NCI-H1694 (cell line): ENCODE measurements at places on chromosomes 3 and 15.

DNA sequence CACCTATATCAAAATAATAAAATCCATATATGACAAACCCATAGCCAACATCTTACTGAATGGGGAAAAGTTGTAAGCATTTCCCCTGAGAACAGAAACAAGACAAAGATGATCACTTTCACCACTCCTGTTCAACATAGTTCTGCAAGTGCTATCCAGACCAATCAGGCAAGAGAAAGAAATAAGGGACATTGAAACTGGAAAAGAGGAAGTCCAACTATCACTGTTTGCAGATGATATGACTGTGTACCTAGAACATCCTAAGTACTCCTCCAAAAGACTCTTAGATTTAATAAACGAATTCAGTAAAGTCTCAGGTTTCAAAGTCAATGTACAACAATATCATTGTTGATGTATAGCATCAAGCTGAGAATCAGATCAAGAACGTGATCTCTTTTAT, 35.6 kb upstream of the FGF7 start:
- DNase-seq, result no peak

- DNase-seq, result no peak
Measured at GRCh38 chr3:69490235-69490634, 104.3 kb upstream of the FRMD4B start.

DNA sequence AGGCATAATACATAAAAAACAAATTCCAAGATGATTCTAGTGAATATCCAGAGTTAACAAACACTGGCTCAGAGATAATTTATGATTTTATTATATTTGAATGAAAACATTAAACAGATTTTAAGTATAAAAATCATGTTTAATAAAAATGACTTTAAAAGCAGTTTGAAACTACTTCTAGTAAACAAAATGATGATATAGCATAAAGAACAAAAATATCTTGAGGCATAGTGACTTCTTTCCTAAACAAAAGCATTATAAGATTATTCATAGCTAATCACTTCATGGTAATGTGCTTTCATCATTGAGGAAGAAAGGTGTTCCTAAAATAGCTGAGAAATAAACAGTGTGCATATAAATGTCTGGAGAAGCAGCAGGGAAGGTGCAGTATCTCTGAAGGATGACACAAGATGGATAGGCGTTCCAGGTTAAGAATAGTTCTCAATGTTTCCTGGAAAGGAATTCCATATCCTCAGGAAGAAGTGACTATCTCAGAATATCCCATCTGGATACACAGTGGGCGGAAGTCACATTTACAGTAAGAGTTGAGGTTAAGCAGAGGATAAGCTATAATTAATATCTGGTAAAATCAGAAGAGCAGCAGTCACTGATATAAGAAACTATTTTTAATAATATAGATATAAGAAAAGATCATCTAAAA, 456.6 kb downstream of the MECOM start:
- no peak for DNase-seq

DNA sequence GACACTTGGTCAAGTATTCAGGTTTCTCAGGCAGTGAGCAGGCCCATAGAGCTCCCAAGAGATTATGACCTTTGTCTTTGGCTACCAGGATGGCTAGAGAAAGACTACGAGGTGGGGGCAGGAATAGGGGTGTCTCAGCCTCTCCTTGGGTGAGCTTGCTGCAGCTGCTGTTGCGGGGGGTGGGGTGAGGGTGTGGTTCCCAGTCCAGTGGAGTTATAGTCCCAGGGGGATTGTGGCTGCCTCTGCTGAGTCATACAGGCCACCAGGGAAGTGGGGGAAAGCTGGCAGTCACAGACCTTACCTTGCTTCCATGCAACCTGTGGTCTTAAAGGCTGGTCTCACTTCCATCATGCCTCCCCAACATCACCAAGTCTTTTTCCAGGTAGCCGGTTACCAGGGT, 31.7 kb downstream of the ATP2C1 start:
- DNase-seq, result no peak

- DNase-seq, result no peak
Measured at GRCh38 chr15:26842391-26842790, 24.5 kb upstream of the GABRA5 start.

- DNase-seq, result no peak
Measured at GRCh38 chr3:40020689-40021088, 211.3 kb downstream of the MYRIP start.

DNA sequence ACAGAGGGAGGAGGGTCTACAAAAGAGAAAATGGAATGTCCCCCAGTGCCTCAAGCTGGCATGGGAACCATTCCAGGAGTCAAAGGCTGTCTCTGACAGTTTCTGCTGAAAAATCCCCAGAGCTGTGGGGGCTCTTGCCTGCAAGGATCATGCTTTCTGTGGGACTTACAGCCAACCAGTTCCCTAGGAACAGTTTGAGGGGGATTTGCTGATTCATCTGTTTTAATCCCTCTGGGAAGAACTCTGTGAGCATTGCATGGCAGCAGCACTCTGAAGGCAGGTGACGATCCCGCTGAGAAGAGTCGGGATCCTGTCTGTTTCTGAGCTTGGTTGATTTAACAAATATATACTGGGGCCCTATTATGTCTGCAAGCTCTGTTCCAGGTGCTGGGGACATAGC, 176.0 kb downstream of the SSR3 start:
- DNase-seq, result no peak

DNA sequence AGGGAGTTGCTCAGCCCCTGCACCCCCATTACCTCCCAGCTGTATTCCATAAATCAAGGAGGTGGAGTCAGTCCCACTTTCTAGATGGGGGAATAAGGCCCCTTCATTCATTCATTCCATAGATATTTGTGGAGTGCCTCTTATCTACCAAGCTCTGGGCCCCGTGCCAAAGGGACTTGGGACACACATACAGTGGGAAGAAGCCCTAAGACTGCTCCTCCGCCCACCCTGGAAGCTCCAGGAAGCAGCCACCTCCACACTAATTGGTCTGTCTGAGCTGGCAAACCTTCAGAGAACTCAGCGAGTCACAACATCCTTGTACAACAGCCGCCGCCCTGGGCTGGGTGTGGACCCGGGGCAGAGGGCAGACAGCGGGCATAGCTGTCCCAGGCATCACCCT, 6.4 kb downstream of the STRA6 start:
- DNase-seq, result no peak

DNA sequence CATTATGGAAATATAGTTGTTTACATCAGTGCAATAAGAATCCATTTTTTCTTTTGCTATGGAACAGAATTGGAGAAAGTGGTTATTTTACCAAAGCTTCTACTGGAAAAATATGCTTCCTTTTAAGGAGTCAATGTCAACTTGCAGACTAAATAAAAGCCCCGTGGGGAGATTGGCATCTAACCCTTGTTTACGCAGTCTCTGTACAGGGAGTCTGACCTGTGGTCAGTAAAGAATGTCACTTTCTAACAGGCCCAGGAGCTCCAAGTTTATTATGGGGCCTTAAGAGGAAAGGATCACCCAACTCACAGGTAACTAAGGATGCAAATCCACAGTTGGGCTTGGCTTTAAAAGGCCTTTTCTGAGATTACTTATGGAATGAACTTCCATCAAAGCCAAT, 1751.2 kb downstream of the SI start:
- DNase-seq, result no peak

DNA sequence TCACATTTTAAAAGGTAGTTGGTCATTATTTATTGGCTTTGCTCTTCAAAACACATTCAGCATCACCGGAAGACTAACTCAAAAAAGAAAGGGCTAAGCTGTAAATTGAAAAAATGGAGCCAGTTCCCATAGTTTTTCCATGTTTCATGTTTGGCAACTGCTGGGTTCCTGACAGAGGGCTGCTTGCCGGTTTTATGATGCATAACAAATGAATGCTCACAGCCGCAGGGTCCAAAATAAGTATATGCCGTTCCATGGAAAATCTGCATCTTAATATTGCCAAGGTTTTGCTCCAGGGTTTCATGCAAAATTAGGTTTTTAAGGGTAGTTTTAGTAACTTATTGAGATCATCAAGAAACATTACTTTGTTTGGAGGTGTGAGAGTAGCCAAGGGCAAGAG, 15.8 kb downstream of the SLC12A1 start:
- peak; percentile 2 for DNase-seq

GRCh38 chr15:31274496-31275330, 51.9 kb upstream of the KLF13 start:
- DNase-seq, result no peak

GRCh38 chr3:12180218-12180617, 21.5 kb upstream of the TIMP4 start:
- no peak for DNase-seq

- DNase-seq, result peak; percentile 38
Measured at GRCh38 chr15:81184188-81184587, 12.5 kb upstream of the IL16 start.

GRCh38 chr15:73078722-73079121, 26.5 kb downstream of the NEO1 start:
- DNase-seq, result no peak

DNA sequence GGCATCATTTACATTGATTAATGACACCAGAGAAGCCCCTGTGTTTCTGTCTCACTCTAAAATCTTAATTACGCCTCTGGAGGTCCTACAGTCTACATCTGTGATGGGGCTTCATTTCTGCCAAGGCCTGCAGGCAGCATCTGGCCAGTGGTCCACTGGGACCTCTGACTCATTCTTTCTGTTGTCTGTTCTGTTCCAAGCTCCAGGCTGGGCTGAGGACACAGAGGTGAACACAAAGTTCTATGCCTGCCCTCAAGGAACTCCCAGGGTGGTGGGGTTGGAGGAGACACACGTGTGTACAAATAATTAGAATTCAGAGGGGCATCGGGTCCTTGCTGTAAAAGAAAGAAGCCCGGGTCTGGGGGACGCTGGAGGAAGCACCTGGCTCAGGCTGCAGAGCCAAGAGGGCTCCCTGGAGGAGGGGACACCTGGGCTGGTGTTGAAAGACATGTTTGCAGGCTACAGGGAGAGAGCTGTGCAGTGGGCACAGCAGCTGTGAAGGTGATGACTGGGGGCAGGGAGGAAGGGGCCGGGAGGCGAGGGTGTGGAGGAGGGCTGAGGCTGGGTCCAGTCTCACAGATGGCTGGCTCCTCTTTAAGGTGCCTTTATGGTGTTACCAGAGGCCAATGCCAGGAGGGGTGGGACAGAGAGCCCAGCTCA, 103.3 kb upstream of the PRR23E start:
- DNase-seq, result peak; percentile 21

GRCh38 chr15:47620960-47621681, 96.2 kb upstream of the SEMA6D start:
- no peak for DNase-seq

DNA sequence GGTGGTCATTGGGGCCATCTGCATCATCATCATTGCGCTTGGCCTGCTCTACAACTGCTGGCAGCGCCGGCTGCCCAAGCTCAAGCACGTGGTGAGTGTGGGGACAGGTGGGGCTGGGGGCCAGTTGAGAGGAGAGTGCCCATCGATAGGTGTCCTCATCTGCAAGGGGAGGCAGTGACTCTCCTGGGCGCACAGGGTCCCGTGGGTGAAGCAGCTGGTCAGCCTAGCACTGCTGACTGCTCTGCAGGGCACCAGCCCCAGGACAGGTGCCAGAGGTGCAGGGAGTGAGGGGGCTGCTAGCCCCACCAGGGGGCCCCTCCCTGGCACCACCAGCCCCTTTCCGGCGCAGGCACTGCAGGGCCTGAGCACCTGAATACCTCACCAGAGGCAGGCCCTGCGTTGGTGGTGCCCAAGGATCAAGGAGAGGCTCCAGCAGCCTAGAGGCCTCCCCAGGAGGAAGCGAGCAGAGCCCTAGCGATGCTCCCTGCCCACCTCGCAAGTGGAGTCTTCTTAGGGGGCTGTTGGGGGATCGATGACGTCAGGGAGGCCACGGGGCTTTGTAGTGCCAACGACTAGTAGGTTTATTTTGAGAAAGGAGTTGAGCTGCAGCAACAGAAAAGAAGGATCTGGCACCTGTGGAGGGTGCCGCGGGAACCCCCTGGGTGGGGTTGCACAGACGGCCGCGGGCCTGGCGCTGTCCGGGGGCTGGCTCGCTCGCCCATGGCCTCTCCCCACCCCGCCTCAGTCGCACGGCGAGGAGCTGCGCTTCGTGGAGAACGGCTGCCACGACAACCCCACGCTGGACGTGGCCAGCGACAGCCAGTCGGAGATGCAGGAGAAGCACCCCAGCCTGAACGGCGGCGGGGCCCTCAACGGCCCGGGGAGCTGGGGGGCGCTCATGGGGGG, 976 bp upstream of the ABTB1 start:
- DNase-seq, result no peak

DNA sequence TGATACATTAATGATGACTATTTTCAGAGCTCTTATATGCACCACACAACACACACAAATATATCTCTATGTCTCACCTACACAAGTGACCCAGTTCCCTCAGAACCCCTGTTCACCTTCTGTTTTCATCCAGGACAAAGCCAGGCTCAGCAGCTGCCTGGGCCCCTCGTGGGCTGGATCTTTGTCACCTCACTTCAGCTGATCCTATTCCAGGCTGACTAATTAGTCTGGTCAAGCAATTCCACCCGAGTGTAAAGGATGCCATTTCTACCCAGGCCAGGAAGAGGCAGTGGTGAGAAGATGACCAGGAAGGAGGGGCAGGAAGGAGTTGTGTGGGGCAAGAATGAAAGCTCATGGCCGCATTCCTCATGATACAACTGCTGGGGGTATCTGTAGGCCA, 62.3 kb downstream of the DHX30 start:
- no peak for DNase-seq

DNA sequence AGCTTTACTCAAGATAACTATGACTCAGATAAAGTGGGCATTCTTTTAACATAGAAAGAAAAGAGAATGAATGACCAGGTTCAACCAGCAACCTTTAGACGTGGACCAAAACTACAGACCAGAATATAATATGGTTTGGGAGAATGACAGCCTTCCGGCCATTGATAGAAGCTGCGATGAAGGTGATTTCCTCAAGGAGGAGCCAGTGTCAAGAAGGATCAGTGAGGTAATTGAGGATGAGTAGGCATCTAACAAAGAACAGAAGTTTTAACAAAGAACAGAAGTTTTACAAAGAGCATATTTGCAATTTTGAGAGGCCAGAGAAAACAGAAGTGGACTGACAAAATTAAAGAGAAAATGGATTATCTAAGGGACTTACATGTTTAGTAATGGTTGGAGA, 289.0 kb upstream of the AGTR1 start:
- DNase-seq, result no peak

DNA sequence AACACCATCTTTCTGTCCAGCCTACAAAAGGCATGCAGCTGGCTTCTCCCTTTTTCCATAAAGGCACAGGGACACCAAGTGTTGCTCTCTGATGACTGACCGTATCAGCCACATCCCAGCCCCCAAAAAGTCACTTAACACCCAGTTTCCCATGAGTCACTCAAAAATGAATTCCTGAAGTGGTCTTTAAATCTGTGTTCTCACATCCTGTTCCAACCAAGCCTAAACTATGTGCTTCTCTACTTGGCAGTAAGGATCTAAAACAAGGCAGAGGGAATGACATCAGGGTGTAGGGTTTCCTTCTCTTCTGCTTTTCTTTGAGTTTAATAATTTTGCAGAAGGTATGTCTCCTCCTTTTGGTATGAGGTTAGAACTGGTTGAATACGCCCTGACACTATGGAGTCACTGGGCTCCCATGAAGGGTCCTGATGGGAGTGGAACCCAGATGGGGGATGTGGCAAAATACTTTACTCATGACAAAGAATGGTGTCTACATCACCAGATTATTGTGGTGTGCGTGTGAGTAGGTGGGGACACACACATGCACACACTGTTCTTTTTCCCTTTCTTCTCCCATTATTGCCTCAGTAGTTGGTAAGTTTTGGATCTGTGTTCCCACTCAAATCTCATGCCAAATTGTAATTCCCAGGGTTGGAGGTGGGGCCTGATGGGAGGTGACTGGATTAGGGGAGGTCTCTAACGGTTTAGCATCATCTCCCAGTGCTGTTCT, 35.6 kb upstream of the CCK start:
- DNase-seq, result no peak
